ENCODE measurements at places on chromosomes 2 and 18.

DNA sequence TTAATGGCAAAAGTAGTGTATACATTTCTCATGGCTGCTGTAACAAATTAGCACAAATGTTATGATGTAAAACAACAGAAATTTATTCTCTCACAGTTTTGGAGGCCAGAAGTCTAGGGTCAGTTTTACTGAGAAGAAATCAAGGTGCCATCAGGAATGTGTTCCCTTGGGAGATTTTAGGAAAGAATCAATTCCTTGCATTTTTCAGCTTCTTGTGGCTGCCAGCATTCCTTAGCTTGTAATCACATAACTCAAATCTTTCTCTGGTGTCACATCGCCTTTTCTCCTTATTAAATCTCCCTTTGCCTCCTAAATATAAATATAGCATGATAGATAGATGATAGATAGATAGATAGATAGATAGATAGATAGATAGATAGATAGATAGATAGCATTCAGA, 307.0 kb upstream of the REG3G start:
- DNase-seq = no peak

DNA sequence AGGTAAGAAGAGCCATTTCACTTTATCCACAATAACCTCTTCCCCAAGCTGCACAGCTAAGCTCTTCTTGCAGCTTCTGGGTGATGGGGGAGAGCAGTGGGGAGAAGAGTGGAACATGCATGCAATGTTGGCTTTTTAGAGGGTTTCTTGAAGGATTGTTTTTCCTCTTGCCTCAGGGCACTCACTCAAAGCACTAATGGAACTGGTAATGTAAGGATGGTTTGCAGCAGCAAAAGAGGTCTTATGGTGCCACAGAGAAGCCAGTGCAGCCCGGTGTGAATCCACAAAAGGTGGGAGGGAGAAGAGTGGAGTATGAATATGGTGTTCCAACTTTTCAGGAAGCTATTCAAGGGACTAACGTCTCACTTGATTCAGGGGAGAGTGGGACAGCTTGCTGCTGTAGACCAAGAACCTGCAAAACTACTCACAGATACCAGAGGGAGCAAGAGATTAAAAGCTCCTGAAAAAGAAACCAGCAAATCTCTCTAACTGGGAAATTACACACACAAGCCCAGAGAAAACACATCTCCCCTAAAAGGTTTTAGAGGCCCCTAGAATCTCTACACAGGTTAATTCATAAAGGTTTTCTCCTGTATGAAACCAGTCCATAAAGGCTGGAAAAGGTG, 116.4 kb downstream of the CHN1 start:
- no peak for DNase-seq

- no peak for DNase-seq
Observed at GRCh38 chr18:58338961-58339592, 289.8 kb downstream of the ALPK2 start.

DNA sequence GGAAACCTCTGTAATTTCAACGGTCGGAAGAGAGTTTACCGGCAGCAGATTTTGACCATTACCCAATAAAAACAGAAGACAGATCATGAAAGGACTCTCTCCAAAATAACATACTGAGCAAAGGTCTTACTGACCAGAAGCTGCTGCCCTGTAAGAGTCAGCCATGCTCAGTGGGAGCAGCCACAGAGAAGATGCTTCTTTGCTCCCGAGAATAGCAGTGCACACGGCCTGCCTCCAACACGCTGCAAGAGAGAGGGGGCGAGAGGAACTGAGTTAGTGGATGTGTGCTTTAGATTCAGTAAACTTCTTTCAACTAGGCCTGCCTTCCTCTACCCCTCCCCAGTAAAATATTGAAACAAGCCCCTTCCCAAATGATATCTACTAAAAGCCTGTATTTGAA, 103.7 kb downstream of the NCK2 start:
- DNase-seq = no peak

- DNase-seq = no peak
Observed at GRCh38 chr2:48265169-48266030, 264.6 kb upstream of the STON1 start.

- peak; percentile 90 for DNase-seq
Observed at GRCh38 chr2:238644095-238645081, 203.5 kb upstream of the TWIST2 start.

- DNase-seq = no peak
Observed at GRCh38 chr2:47307066-47307465, 95.9 kb upstream of the MSH2 start.

GRCh38 chr2:16440898-16441297, 224.7 kb downstream of the CYRIA start:
- no peak for DNase-seq

DNA sequence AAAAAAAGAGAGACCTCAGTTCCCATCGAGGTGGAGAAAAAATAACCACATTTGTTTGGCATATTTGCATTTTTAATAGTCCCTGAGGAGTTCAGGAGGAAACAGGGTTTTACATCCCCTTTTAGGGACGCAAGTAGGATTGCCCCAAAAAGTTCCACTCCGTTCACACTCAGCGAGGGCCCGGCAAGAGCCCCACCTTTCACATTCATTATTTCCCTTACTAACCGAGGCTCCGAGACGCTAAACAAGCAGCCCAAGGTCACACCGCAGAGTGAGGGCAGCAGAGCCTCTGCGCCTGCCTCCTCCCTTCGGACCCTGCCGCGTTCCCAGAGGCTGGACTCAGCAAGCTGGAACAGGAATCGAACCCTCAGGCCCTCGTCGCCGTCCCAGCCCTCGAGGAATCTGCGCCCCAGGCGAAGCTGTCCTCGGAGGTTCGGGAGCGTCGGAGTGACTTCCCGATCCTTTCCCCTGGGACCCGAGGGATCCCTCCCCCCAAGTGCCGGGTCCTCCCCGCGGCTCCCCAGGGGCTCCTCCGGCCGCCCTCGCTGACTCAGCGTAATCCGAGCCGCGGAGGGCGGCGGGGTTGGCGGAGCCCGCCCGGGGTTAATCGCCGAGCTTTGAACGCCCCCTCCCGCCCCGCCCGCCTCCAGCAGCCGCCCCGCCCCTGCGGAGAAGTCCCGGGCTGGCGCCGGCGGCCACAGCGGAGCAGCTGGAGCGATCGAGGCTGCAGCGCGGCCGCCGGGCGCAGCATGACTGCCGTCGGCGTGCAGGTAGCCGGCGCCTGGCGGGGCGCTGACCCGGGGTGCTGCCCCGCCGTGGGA, at the start of gene TMEM37:
TSS of gene TMEM37 (plus strand) at position 700 of the 821 bp plus-strand sequence. CDS start at position 750, 50 bp downstream.
- peak; percentile 30 for DNase-seq

DNA sequence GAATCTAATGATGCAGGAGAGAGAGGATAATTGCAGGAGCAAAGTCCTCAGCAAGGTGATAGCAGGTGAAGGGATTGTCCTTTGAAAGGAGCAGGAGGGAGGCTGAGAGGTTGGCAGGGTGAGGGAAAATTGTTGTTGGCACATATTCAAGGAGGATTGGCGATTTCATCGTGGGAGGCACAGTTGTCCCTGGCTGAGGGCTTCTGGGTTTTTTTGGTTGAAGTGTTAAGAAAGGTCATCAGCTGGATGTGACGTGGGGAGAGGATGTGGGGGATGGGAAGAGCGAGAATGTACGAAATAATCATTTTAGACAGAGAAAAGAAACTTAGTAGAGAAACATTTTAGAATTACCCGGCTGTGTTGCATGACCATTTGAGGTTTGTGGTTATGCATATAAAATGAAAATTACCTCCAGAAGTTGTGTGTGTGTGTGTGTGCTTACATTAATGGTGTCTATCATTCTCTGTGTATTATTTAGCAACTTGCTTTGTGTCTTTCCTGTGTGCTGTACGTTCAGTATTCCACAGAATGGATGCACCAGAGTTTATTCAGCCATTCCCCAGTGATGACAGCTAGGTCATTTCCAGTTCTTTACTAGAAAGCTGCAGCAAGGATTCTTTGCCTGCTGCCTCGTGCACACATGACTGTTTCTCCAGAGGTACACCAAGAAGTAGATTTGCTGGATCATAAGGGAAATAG, 67.6 kb downstream of the SDC1 start:
- no peak for DNase-seq

GRCh38 chr18:9996094-9996493, 82.3 kb downstream of the VAPA start:
- DNase-seq = no peak

- no peak for DNase-seq
Observed at GRCh38 chr18:33372442-33372841, 68.1 kb downstream of the CCDC178 start.

DNA sequence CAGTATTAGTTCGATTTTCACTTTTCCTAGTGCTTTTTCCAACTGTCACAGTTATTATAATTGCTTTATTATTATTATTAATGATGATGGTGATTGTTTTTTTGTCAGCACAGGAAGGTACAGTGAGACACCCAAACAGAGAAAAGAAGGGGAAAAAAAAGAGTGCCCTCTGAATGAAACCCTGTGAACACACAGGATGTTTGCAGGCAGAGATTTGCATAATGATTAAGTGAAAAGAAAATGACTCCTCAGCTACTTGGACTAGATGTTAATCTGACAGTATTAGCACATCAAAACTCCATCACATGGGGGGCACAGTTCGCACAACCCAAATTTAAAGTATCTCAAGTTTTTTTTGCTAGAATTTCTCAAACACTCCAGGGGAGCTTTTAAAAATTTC, 32.9 kb downstream of the ADD2 start:
- no peak for DNase-seq

DNA sequence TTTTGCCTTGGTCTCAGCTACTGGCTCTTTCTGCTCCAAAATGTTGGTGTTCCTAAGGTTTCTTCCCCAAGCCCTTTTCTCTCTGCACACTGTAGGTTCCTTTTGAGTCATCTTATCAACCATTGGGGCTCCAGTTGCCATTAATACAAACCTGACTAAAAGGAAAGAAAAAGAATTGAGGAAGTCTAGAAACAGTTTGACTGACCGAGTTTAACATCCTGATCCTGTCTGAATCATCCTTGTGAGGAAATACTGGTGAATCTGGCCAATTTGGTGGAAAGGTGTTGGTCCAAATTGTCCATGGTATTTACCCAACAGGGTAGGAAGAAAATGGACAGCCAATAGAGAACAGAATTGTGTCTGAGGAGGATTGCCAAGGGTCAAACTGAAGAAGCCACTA, 38.3 kb downstream of the CRYGD start:
- no peak for DNase-seq

GRCh38 chr18:68660354-68661183, 54.3 kb downstream of the TMX3 start:
- peak; percentile 19 for DNase-seq

GRCh38 chr2:25454824-25455611, 113.3 kb upstream of the DNMT3A start:
- no peak for DNase-seq

DNA sequence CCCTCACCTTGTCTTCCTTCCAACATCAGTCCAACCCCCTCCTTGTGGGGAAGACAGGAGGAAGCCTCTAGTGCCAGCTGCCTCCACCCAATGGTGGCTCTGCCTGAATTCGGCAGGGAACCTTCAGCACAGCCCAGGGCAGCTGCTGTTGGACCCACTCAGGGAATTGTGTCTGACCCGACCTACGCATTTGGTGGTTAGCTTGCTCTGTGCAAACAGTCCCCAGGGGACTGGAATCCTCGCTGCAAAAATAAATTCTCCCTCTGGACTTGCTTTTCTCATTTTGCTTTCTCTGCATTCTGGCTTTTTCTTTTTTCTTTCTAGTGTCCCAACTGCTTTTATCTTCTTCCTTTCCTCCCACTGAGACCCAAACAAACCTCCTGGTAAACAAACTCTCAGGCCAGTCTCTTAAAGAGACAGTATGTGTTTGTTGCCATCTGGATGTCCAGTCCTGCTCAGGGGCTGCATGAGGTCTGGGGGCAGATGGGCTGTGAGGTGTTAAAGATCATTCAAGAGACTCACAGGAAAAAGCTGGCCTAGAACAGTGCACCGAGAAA, 137.7 kb upstream of the HAAO start:
- DNase-seq = no peak

DNA sequence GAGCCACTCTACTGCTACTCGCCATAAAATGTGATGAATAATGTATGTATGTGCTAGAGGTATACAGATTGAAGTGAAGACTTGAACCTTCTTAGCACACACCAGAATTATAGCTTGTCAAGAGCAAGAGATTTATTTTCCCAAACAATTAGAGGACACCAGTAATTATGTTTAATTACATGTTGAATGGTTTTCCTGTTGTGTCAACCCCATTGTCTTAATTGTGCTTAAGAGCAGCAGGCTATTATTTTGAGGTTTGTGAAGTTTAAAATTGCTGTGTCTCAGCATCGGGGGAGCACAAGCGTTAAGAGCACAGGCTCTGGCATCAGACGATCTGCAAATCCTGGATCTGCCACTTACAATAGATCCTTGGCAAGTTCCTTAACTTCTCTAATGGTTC, 29.0 kb downstream of the KIF5C start:
- DNase-seq = no peak

DNA sequence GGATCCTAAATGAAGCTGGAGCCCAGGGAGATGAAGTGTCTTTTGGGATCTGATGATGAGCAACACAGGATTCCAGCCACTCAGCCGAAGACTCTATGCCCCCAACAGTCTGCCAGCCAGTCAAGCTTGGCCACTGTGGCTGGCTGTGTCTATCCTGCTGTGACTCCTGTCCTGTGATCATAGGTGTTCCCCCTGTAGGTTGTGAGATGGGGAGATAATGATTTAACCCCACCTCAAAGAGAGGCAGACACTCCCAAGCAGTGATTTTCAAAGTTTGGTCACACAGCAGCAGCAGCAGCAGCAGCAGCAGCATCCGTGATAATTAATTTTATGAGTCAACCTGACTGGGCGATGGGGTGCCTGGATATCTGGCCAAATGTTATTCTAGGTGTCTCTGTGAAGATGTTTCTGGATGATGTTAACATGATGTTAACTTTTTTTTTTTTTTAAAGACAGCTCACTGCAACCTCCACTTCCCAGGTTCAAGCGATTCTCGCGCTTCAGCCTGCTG, 21.4 kb upstream of the RHOB start:
- peak; percentile 18 for DNase-seq

GRCh38 chr18:48217258-48218250, 191.6 kb downstream of the ZBTB7C start:
- no peak for DNase-seq

- no peak for DNase-seq
Observed at GRCh38 chr2:189382668-189383067, 58.6 kb upstream of the WDR75 start.

- DNase-seq = no peak
Observed at GRCh38 chr2:172613040-172613439, 57.1 kb downstream of the PDK1 start.

Data from kidney capillary endothelial cell (primary cell).